ENCODE measurements at places on chromosomes 7 and 10.

DNA sequence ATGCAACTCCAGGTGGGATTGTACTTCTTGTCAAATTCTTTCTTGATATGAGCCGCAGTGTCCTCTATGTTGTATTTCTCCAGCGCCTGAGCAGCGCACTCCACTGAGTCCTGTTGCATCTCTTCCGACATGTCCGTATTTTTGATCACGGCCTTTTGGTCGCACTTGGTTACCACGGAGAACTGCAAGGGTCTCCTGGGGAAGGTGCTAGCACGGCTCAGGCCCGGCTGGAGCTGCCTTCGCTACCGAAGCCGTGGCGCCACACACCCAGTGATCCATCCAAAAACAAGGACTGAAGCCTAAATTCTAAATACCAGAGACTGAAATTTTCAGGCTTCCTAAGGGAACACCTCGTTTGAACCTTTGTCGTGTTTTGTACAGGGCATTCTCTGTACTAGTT lies 194.4 kb upstream of the SEMA3D start:
- DNase-seq = no peak

DNA sequence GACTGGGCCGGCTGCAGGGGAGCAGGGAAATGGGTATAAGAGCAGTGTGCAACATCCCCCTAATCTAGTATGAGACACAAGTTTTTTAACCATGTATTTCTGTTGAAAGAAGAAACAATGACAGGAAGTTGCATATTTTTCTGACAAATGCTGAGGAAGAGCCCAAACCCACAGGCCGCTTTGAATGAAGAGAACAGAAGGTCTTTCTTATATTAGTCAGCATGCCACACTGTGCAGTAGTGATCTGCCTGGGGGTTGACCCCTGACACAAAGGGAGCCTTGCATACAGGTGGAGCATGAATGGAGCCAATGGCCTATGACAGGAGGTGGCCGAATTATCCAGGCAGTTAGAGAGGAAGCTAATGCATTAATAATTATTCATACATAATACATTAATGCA lies 518.3 kb downstream of the PLXDC2 start:
- DNase-seq = no peak

DNA sequence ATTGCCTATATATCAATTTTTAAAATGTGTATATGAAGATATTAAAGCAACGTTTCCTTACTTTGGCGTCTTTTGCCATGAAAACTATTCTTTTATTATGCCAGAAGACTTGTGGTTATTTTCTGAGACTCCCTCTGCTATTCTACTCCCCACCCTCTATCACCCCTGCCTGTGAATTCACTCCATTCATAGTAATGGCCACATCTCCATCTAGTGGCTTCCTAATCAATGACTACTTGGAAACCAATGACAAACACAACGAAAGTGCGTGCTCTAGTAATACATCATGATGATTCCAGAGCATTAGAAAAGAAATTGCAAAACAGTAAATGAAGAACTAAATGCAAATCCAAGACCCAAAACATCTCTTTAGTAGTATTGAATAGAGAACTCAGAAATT lies 186.7 kb upstream of the HGF start:
- DNase-seq = peak; percentile 16

- DNase-seq = no peak
These were observed 269.2 kb downstream of the C7orf25 start for GRCh38 chr7:42642699-42643098.

DNA sequence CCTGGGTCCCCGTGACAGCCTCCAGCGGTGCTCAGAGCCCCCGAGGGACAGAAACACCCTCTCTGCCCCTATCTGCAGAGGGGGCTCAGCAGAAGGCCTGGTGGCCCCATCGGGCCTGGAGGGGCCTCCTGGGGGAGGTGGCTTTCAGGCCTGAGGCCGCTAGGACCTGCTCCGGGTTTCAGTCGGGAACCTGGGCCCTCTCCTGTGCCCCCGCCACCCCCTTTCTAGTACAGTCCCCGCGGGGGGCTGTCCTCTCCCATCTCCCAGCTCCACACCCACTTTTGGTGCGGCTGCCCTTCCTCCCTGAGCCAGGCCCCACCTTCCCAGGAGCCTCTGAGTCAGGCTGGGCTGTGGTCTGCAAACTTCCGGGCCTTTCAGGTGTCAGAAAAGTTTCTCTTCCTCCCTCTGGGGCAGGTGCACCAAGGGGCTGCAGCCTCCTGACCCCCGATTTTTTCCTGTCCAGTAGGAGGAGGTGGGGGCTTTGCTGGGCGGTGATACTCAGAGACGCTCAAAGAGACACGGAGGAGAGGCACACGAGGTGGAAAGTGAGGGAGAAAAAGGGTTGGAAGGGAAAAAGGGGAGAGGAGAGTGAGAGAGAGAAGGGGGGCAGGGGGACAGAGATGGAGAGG lies 692 bp downstream of the CARD11 start:
- DNase-seq = no peak

DNA sequence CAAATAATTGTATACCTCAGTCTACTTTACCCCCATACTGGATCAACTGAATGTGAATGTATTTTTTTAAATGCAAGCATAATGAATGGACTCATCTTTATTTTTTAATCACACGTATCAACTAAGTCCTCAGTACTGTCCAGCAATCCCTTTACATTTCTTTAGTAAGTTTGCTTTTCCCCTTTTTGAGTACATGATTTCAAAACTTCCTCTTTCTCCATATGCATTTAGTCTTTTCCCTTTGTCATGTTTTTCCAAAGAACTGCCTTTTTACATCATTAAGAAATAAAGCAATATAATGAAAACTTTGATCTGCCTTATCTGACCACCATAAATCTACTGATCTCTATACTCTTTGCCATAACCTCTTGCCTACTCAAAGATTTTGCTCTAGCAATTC lies 182.5 kb upstream of the AKR1E2 start:
- DNase-seq = no peak

- no peak for DNase-seq
These were observed 594.5 kb downstream of the ACTR3B start for GRCh38 chr7:153354071-153354470.

GRCh38 chr10:16505161-16505560 lies 16.5 kb downstream of the C1QL3 start:
- DNase-seq = no peak

- DNase-seq = no peak
These were observed 83.0 kb downstream of the NRG3 start for GRCh38 chr10:81957976-81958375.

DNA sequence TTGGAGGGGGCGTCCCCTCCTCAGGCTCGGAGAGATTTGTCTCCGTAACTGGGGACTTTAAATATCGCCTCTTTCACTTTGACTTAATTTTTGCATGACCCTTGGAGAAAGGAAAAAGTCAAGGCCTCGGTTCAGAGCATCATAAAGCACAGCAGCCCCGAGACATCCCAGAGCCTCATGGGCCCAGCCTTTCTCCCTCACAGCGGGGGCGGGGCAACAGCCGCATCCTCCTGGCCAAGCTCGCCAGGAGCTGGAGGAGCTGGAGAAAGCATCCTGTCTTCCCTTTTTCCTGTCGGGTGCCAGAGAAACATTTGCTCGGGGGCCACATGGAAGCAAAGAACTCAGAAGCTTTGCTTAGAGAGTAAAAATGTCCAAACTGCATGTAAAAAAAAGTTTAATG lies 43.6 kb upstream of the DPYSL4 start:
- DNase-seq = no peak

DNA sequence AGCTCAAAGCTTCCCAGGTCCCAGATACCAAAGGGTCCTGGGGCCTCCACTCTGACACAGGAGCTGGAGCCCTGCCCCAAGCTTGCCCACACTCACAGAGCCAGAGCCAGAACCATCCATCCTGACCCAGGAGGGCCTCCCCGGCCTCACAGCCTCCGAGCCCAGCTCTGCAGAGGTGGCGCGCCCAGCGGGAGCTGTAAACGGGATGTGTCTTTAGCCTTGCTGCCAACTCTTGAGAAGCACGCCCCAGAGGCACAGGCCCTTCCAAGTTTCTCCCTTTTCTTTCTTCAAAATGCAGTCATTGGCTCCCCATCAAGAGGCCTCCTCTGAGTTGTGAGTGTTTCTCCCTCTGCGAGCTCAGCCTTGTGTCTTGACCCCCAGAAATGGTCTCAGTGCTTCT lies 75.0 kb downstream of the PDGFA start:
- no peak for DNase-seq

GRCh38 chr7:47787249-47788069 lies 160.8 kb downstream of the PKD1L1 start:
- no peak for DNase-seq

- DNase-seq = no peak
These were observed 36.8 kb upstream of the AOAH start for GRCh38 chr7:36760856-36761762.

DNA sequence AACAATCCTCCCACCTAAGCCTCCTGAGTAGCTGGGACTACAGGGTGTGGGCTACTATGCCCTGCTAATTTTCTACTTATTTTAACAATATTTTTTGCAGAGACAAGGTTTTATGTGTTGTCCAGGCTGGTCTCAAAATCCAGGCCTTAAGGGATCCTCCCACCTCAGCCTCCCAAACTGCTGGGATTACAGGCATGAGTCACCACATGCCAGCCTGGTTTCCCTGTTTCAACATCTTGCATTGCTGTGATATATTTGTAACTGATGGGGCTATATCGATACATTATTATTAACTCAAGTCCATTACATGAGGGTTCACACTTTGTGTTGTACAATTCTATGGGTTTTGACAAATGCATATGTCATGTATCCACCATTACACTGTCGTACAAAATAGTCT lies 41.9 kb upstream of the OGDHL start:
- DNase-seq = no peak

DNA sequence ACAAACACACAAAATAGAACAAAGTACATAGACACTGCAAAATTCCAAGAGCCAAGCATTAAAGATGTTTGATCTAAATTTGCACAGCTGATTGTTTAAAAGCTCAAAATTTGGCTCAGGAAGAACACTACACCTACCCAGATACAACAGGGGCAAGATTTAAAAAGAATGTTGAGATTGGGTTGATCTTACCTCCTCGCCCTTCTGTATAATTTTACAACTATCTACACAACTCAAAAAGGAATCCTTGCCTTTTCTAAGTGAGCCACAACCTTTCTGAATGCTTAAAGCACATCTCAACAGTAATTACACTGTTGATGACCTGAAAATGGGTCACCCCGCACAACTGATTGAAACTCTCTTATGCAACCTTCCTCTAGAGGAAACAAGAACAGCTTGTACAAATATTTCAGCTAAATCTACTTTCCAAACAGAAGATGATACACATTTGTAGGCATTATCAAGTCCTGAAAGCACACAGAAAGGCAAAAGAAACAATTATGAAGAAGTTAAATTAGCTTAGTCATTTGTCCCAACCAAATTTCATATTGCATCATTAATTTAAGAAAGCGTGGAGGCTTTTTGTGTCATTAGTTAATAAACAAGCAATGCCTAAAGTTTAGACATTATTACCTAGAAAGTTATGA lies 75.5 kb downstream of the UBE2H start:
- no peak for DNase-seq

- no peak for DNase-seq
These were observed 83.6 kb downstream of the KMT2E start for GRCh38 chr7:105097619-105098018.

GRCh38 chr10:123583639-123584418 lies 82.3 kb upstream of the GPR26 start:
- peak; percentile 2 for DNase-seq

DNA sequence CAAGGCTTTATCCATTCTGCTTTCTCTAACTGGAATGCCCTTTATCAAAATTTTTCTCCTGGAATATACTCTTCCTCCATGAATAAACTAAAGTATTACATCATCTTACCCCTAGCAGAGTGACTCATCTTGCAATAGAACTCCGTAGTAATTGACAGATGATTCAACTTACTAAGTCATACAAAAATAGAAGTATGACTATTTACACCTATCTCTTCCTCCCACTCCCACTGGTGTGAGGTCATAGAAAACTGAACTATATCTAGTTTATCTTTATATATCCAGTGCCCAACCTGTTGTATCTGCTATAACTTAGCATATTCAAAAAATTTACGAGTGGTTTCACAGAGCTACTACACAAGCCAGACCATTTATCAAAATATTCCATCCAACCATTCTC lies 26.1 kb downstream of the ABCB1 start:
- DNase-seq = no peak

GRCh38 chr7:90540406-90540805 lies 55.7 kb upstream of the CDK14 start:
- no peak for DNase-seq

- no peak for DNase-seq
These were observed 3.9 kb upstream of the TRIM4 start for GRCh38 chr7:99923200-99923599.

- DNase-seq = no peak
These were observed 1.7 kb upstream of the SPACDR start for GRCh38 chr7:100465702-100466311.

DNA sequence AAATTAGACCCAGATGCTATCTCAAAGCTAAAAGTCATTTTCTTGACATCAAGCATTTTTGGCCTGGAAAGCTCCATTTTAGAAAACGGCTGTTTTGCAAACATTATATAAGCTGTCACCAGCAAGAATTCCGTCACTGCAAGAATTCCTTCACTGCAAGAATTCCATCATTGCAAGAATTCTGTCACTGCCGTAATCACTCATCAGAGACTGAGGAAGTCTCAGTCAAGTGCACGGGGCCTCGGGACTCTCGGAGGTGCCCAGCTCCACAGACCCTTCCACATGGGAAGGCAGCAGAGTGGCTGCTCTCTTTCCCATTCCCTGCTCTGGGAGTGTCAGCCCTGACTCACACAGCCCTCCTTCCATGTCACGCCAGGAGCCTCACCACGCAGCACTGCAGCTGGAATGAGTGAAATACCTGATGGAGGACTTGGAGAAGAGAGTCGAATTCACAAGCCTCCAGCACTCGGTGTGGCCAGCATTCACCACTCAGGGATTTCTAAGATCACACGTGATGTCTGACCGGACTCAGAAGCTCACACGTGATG lies 168.3 kb downstream of the PTPRN2 start:
- no peak for DNase-seq

GRCh38 chr7:9719303-9719702 lies 1254.4 kb upstream of the PHF14 start:
- no peak for DNase-seq

DNA sequence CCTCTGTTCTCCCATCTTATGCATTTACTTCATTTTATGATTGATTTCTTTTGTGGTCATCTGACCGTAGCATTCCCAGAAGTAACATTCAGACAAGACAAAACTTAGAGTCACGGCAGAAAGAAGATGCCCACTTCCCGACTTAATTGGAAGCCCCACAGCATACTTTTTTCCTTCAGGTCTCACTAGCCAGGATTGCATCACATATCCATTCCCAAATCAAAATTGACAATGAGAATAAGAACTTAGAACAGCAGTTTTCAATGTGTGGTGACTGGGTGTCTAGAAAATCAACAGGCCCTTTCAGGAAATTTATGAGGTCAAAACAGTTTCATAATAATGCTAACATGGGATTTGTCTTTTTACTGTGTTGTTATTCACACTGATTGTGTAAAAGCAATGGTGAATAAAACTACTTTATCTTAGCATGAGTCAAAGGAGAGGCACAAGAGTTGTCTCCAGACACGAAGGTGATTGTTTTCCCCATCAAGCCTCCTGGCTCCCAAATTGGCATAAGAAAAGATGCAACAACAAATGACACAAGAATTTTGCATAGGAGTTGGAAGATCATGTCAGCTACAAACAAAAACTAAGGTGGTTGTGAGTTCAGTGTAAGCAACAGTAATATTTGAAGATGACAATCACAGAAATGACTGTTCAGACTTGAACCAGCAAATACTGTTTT lies 493.9 kb downstream of the HTR7 start:
- no peak for DNase-seq
